SJSA1 (cell line): ENCODE measurements at places on chromosomes 7 and 10. TPM values are rescaled to one million over a fixed set of nuclear protein-coding genes. Genes with fewer than 3 reads are reported as not detected.

FAM185A gene
- 6.9 and 10.1 TPM in 2 replicates for total RNA-seq

SSC4D gene
- 0.34 TPM in 1 of 2 replicates, not detected in the other for total RNA-seq

DNA sequence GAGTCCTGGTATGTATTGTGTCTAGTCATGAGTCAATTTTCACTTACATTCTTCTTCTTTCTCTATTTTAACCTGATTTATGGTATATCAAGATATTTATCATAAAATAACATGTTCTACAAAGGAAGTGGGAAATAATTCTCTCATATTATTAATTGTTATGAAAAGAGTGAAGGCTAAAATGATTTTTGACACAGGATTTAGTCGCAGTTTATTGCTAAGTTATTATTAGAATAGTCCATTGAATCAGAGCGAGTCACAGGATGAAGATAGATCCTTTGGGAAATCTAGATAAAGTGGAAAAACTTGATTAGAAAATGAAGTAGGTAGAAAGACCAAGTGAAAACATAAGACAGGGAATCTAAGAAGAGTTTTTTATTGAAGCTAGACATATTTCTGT, 184.3 kb upstream of the DGKB start:
- DNase-seq, result no peak

MBL2 gene
- not detected in 2 replicates for total RNA-seq

NACAD gene
- 0.81 and 1.5 TPM in 2 replicates for total RNA-seq

DNA sequence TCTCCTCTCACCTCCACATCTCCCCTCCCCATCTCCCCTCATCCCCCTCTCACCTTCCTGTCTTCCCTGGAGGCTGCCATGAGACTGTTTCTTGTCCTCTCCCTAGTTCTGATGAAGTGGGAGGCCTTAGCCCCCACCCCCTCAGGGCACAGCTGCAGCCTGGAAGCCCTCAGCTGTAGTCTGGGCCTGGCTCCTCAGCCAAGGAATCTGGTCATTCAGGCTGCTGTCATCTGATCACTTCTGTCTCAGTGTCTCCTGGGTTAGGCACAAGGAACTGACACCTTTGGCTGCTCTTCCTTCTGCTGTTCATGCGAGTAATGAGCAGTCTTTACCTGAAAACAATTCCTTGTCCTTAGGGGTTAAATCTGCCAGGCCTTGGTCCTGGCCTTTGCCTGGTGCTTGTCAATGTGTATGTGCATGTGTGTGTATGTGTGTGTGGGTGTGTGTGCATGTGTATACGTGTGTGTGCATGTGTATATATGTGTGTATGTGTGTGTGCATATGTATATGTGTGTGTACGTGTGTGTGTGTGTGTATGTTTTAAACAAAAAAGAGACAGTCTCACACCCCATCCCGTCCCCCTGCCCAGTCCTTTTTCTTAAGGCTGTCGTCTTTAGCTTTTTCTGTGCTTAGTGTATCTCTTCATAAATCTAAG, 153.5 kb upstream of the TMEM72 start:
- DNase-seq, result no peak

- DNase-seq, result peak; percentile 43
Measured at GRCh38 chr10:109956454-109957091, 33.3 kb upstream of the XPNPEP1 start.

CARD11 gene
- total RNA-seq, result 0.22 and 0.50 TPM in 2 replicates

CPA2 gene
- total RNA-seq, result not detected in 2 replicates

GRCh38 chr10:65234261-65234660, 1691.6 kb upstream of the LRRTM3 start:
- DNase-seq, result no peak

GCK gene
- 0.13 and 1.6 TPM in 2 replicates for total RNA-seq

DNA sequence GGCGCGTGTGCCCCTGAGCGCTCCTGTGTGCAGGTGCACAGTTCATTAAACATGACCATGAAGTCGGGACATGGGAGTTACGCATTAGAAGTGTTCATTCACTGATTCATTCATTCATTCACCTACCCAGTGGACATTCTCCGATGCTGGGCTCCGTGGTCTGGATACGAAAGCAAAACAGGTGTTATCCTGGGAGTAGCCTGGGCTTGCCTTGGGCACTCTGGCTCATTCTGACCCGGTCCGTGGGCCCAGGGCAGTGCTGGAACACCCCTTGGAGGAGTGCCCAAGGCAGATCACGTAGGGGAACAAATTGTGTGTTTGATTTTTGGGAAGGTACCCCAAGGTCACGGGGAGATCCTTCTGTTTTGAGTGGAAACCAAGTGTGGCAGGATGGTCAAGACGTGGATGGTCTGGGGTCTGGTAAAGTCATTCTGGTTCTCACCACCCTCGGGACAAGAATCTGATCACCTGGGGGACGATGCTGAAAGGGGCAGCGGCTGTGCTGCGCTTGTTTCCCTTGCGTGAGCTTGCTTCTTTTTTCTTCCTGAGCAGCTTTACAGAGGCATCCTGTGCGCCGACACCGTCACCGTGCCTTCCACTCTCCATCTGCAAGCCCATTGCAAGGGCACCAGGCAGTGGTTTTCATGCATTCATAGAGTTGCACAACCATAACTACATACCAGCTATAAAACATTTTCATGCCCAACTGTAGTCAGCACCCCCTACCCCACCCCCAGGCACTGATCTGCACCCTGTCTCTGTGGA, 10.1 kb downstream of the ELFN1 start:
- DNase-seq, result no peak

RNF32 gene
- 0.18 TPM in 1 of 2 replicates, not detected in the other for total RNA-seq

DNA sequence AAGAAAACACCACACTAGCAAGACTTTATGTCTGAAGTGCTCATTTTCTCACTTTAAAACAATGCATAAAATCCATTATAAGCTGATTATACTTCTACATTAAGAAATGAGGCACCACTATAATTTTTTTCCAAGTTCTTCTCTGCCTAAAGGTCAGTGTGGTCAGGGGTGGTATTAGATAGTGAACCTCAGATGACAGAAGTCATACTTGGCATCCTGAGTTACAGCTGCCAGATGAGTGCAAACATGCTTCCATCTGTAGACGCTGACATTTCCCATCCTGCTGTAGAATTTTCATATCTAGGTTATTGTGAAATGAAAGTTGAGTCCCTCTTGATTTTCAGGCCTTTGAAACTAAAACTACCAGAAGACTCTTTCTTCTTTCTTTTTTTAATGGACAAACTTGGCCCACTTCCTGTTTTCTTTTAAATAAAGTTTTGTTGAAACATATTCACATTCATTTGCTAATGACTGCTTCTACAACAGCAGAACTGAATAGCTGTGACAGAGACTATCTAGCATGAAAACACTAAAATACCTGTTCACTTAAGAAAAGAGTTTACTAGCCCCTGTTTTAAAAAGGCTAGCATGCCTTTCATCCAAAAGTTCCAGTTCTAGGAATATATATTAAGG, 900.8 kb downstream of the XPNPEP1 start:
- DNase-seq, result no peak

- no peak for DNase-seq
Measured at GRCh38 chr10:47057471-47057870, 146.2 kb downstream of the PTPN20 start.

GRCh38 chr7:4200546-4201094, 481.5 kb upstream of the FOXK1 start:
- no peak for DNase-seq

BAG3 gene
- total RNA-seq, result 12.6 and 19.7 TPM in 2 replicates

DNA sequence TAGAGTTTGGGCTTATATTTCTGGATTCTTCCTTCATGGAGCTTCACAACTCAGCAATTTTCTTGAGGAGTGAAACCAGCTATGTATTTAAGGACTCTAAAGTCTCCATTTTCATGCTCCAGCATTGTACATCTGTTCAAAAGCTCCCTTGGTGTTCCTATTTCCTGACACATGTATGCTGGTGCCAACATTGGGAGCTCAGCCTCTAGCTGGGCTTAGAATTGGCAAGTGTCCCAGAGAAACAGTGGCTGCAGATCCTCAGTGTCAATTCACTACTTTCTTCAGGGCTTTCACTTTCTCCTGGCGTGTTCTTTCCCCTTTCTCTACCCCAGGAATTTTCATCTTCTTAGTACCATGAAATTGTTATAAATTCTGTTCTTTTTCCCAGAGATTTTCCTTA, 103.1 kb downstream of the ZNF467 start:
- DNase-seq, result no peak

MMD2 gene
- not detected in 2 replicates for total RNA-seq

GRCh38 chr7:20964281-20964918, 177.7 kb upstream of the SP8 start:
- DNase-seq, result no peak

IQCE gene
- total RNA-seq, result 10.9 and 16.1 TPM in 2 replicates

- DNase-seq, result no peak
Measured at GRCh38 chr7:152602962-152603361, 73.0 kb downstream of the XRCC2 start.

IGFBP3 gene
- total RNA-seq, result 101 and 118 TPM in 2 replicates

DNA sequence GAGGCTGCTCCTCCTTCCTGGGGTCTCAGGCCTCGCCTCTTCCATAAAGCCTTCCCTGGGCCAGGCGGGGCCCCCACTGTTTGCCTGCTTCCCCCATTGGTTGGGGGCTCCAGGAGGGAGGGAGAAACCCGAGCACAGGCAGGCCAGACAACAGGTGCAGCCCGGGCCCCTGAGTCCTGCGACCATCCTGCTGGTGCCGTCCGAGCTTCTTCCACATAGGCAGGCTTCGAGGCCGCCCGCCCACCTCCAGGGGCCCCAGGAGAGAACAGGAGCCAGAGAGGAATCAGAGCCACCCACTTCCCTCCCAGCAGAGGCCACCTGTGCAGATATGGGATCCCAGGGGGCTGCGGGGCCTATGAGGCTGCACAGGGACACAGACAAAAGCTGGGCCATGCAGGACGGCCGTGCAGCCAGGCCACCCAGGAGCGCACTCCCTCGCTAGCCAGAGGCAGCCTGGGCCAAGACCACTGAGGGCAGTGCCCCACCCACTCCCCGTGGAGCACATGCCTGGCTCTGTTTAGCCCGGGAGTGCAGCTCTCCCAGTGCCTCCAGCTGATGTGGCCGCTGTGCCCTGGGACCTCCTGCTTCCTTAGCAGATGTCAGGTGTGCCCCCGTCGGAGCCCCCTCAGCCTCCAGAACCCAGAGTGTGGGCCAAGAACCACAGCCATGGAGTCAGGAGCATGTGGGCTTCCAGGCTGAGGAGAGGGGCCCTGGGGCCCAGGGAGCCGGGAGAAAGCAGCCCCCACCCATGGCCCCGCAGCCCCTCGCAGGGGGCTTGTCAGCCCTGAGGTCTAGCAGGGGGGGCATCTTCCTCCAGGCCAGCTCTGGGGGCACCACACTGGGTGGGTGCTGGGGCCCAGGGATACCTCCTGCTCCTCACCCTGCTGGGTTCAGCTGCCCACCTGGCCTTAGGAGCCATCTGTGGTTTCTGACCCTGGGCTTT, 59.9 kb upstream of the INPP5A start:
- DNase-seq, result no peak

BLNK gene
- total RNA-seq, result not detected in 2 replicates

TRUB1 gene
- 55.9 and 110 TPM in 2 replicates for total RNA-seq

DNA sequence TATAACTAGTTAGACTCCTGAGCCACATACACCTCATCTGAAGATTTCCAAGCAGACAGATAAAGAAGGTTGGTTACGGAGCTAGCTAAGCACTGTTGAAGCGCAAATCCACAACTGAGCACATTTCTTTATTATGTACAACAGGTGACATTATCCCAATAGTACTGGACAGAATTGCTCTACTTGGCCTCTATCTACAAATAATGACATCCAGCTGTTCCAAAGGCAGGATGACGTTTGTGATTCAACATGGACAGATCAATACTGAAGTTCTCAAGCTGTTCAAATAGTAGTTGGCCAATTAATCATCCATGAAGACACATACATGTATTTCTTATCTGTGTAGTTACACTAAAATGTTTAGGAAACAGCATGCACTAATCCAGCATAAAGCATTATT, 101.0 kb downstream of the UBE2H start:
- no peak for DNase-seq

- DNase-seq, result no peak
Measured at GRCh38 chr7:26625286-26625685, 239.1 kb downstream of the SKAP2 start.

GRCh38 chr10:43712821-43713584, 64.3 kb upstream of the ZNF32 start:
- DNase-seq, result no peak

DNA sequence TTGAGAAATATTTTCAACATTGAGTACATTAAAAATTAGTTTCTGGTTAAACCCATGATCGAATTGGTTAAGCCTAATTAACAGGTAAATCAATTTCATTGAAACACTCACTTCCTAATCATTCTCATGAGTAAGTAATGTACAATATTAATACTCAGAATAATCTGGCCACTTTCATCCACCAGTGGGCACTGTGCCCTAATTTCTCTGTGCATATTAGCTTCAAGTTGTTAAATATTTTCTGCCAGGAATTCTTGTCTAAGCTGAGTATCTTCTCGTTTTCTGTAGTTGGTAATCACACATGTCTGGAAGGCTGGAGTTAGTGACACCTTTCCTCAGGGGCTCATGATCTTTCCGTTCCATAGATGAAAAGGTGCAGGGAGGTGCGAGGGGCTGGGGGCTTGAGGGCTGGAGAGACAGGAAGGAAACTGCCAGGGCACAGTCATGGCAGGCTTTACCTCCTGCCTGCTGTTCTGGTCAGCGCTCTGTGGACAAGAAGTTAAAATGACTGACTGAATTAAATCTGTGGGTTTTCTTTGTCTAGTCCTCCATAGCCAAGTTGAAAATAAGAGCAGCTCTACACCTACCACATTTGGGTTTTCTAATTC, 71.9 kb downstream of the WIPF3 start:
- DNase-seq, result peak; percentile 25

DNA sequence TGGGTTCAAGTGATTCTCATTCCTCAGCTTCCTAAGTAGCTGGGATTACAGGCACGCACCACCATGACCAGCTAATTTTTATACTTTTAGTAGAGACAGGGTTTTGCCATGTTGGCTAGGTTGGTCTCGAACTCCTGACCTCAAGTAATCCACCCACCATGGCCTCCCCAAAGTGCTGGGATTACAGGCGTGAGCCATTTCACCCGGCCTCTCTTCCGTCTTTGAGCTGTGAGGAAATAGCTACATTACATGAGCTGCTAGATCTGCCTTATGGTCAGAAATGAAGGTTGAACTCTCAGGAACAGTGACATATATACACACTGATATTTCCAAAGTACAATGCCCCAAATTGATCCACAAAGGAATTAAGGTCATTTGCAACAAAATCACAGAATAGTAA, 2.4 kb downstream of the BLVRA start:
- DNase-seq, result no peak

- DNase-seq, result no peak
Measured at GRCh38 chr10:71528371-71529206, 131.9 kb downstream of the CDH23 start.

DNA sequence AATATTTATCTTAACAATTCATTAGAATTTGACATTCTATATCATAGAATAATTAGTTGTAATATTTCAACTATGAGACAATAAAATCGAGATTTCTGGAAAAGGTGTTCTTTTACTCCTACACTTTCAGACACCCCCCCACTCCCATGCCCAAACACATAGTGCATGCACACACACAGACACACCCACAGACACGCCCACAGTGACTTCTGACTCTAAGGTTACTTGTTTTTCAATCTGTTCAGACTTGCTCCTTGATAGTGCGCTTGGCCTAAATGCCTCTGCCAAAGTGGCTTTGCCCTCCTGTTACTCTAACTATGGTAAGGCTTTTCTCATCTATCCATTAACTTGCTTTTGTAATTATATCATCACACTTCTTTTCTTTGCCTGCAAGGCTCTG, 144.0 kb upstream of the PPP1R3A start:
- DNase-seq, result no peak

- no peak for DNase-seq
Measured at GRCh38 chr10:112539340-112539739, 92.3 kb downstream of the VTI1A start.
